NCI-H1092 treated with DMSO at 0.1 percent for 48 hours (cell line): ENCODE measurements at places on chromosomes 16 and 17.

GRCh38 chr16:57667526-57668262 lies 412 bp upstream of the ADGRG3 start:
- no peak for DNase-seq

DNA sequence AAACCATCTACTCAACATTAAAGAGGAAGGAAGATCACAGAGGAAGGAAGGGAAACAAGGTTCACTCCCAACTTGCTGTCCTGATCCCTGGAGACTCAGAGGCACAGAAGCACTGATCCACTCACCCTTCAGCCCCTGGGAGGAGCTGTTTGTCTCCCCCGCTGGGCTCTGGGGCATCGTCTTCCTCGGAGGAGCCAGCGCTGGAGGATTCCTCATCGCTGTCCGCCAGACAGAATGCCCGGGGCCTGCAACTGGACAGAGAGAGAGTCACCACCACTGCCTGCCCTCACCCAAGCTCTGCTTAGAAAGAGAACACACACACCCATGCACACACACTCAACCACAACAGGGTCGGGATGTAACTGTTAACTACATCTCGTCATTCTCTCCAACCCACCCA lies 24.8 kb upstream of the ERN1 start:
- no peak for DNase-seq

- DNase-seq: no peak
These were observed 26.4 kb upstream of the LONP2 start for GRCh38 chr16:48217708-48218107.

DNA sequence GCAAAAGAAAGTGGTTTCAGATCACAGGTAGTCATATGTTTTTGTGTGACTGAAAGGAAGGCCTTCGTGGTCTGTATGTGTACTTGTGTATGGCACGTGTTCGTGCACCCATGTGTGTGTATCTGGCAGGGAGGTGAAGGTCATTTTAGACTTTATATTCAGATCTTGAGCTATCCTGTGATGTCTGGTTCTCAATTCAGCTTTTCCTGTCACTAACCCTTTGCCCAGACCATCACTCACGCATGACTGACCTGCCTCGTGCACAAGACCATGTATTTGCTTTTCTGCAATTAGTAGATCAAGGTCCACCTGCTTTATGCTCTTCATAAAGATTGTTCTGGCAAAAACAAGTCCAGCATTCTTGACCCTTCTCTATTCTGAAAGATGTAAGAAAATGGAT lies 139.7 kb upstream of the MAF start:
- DNase-seq: no peak

- no peak for DNase-seq
These were observed 8.8 kb downstream of the MBTPS1 start for GRCh38 chr16:84107921-84108320.

GRCh38 chr17:20797292-20797691 lies 217.8 kb downstream of the CDRT15L2 start:
- DNase-seq: no peak

- DNase-seq: no peak
These were observed 125.5 kb upstream of the KCNJ16 start for GRCh38 chr17:69949496-69949895.

DNA sequence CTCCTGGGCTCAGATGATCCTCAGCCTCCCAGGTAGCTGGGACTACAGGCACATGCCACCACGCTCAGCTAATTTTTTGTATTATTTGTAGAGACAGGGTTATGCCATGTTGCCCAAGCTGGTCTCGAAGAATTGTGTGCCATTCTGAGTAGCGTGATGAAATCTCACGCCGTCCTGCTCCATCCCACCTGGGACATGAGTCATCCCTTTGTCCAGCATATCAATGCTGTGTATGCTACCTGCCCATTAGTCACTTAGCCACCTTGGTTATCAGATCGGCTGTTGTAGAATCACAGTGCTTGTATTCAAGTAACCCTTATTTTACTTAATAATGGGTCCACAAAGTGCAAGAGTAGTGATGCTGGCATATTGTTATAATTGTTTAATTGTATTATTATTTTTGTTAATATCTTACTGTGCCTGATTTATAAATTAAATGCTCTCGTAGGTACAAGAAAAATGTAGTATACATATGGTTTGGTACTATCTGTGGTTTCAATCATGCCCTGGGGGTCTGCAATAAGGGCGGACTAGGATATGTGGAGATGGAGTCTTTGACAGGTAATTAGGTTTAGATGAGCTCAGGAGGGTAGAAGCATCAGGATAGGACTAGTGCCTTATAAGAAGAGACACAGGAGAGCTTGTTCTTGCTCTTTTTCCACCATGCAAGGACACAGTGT lies 26.6 kb upstream of the SLC13A2 start:
- no peak for DNase-seq

GRCh38 chr17:7486181-7486580 lies 2.0 kb downstream of the POLR2A start:
- no peak for DNase-seq

GRCh38 chr17:31549121-31549524 lies 157.6 kb downstream of the RAB11FIP4 start:
- DNase-seq: no peak

DNA sequence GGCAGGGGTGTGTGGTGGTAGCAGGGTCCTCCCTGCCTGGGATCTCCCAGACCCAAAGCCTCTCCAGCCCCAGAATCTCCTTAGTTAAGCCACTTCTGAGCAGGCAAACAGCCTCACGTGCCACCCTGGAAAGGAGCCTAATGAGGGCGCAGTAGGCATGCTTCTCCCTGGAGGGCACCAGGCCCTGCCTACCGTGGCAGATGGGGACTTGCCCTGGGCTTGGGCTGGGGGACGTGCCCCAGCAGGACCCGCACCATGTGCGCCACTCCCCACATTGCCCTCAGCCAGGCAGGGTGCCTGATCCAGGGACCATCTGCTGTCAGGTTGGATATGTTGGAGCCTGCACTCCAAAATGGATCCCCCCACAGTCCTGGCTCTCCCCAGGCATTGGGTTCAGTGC lies 14.2 kb downstream of the FAM83G start:
- no peak for DNase-seq

GRCh38 chr17:27905447-27906225 lies 12.5 kb upstream of the LYRM9 start:
- no peak for DNase-seq

DNA sequence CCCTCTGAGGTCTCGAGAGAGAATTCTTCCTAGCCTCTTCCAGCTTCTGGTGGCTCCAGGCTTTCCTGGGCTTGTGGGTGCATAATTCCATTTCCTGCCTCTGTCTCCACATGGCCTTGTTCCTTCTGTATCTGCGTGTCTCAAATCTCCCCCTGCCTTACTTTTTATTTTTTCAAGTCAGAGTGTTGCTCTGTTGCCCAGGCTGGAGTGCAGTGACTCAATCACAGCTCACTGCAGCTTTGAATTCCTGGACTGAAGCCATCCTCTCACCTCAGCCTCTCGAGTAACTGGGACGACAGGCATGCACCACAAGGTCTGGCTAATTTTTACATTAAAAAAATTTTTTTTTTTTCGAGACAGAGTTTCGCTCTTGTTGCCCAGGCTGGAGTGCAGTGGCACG lies 120.6 kb downstream of the SHISA9 start:
- DNase-seq: no peak

- no peak for DNase-seq
These were observed 118.5 kb upstream of the ZFHX3 start for GRCh38 chr16:73166441-73166851.
